ENCODE measurements at places on chromosomes 5 and 9.

DNA sequence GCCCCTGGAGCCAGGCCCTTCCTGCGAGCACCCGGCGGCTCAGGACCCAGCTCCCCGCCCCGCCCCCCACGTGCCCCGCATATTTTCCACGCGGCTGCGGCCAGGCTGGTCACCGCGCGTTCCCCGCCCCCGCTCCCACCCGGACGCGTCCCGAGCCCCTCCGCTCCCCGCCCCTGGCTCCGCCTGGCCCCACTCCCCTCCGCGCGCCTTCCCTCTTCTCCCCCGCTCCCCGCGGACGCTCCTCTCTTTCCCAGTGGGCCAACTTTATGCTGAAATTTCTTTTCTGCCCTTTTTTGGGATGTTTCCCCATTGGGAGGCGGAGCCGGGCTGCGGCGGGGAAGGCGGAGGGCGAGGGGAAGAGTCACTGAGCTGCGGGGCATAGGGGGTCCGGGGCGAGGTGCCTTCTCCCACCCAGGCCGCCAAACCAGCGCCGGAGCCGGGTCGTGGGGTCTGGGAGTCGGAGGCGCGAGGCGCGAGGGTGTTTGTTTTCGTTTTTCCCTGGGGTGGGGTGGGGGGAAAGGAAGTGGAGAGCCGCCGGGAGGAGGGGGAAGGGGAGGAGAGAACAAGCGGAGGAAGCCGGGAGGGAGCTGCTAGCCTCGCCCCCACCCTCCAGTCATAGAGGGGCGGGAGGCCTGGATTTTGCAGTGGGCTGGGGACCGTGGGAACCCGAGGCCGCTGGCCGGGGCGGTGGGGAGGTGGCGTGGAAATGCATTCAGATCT lies 1.0 kb upstream of the TPM2 start:
- peak; percentile 85 for DNase-seq

- DNase-seq, result no peak
These were observed 729 bp downstream of the CDHR2 start for GRCh38 chr5:176549871-176550270.

DNA sequence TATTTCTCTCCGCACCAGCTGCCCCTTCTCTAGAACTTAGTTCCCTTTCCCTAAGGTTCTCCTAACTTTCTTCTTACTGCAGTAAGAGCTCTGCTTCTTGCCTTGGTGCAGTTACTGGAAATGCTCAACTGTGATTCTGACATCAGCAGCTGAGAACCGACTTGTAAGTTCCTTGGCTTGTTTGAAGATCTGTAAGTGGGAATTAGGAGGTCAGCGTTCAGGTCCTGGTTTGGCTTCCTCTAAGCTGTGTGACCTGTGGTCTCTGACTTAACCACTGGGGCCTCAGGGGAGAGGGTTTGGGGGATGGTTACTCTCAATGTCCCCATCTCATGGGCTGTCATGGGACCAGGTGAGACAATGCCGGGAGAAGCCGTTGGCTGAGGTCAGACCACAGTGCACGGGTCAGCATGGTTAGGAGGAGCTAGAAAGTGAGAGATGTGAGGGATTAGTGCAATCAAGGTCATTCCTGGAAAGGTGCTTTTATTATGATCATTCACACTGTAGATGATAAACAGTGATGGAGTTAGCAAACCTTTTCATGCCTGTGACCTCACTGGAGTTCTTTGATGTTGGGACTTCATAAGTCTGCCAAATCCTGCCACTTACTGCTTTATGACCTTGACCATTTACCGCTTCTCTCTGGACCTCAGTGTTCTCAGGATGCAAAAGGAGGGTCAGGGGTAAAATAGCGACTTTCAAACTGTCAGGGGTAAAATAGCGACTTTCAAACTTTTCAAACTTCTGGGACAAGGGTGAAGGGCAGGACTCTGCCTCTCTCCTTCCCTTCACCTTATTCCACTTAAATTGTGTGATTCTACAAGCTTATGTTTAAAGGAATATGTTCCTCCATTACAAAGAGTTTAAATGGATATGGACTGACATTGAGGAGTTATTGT lies 7.3 kb downstream of the PAPPA start:
- no peak for DNase-seq

DNA sequence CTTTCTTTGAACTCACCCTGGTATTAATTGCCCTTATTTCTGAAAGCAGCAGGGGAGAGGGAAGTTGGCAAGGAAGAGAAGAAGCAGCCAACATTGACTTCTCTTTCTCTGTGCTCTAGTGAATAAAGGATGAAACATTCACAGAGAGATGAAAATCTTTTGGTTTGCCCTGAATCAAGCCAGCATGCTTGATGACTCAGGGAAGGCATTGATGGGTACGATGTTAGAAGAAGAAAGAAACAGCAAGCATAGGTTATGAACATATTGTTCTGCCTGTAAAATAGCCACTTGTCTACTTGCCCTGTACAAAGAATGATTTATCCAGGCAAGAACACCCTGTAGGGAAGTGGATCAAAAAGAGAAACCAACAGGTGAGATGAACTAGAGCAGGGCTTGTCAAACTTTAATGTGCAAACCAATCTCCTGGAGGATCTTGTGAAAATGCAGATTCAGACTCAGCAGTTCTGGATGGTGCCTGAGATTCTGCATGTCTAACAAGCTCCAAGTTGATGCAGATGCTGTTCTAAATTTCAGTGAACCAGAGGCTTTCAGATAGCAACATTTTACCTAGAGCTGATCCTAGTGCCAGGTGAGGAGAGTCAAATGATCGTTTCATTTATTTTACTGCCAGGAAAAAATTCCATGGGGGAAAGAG lies 586.6 kb upstream of the TLE4 start:
- DNase-seq, result peak; percentile 24

GRCh38 chr9:19231904-19232822 lies 1.7 kb downstream of the DENND4C start:
- peak; percentile 6 for DNase-seq

GRCh38 chr5:166595274-166595951 lies 1696.0 kb upstream of the WWC1 start:
- DNase-seq, result no peak

DNA sequence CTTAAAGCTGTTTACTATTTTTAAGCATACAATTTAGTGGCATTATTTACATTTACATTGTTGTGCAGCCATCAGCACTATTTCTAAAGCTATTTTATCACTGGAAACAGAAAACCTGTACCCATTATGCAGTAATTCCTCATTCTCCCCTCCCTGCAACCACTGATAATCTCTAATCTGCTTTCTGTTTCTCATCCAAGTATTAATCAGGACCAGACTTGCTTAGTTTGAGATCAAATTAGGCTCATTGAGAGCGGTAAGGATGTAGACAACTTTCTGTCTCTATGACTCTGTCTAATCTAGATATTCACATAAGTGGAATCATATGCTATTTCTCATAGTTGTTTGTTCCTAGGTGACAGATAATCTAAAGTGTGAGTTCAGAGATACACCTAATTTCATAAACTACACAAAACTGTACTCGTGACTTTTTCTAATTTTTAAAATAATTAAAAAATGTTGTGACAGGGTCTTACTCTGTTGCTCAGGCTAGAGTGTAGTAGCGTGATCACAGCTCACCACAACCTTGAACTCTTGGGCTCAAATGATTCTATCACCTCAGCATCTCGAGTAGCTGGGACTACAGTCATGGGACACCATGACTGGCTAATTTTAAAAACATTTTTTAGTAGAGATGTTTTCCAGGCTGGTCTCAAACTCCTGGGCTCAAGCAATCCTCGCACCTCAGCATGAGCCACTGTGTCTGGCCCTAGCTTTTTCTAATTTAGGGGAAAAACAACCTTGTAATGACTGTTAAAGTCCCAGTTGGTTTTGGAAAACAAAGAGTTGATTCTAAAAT lies 37.6 kb downstream of the BDP1 start:
- no peak for DNase-seq

- no peak for DNase-seq
These were observed 49.1 kb downstream of the ARHGAP26 start for GRCh38 chr5:142819292-142819691.

- DNase-seq, result peak; percentile 57
These were observed 24.7 kb upstream of the TAS2R1 start for GRCh38 chr5:9654886-9655285.

DNA sequence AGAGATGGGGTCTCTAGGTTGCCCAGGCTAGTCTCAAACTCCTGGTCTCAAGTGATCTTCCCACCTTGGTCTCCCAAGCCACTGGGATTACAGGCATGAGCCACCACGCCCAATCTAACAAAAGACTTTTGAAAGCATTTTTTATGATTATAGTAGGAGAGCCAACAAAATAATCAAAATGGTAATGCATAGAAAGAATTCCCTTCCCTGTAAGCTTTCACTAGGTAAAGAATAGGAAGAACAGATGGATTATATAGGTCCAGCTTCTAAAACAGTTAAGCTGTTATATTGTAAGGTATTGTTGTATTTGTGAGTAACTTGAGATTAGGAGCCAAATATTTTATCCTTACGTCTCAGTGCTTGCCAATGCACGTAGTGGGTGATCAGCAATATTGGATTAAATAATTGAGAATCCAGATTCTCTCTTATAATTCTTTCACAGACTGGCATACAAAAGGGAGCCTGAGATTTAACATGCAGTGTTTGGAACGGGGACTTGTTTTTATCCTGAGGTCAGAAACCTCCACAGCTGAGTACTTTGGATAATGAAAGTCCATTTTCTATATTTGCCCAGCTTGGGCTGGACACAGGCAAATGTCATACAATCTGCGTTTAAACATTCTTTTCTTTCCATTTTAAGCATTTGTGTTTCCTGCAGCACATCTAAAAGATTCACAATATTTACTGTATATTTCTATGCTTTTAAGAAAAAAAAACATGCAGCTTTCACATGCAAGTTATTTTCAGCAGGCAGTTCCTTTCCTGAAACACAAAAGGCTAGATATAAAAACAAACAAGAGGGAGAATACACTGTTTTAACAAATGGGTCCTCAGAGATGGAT lies 238.4 kb downstream of the ARRDC3 start:
- DNase-seq, result no peak

DNA sequence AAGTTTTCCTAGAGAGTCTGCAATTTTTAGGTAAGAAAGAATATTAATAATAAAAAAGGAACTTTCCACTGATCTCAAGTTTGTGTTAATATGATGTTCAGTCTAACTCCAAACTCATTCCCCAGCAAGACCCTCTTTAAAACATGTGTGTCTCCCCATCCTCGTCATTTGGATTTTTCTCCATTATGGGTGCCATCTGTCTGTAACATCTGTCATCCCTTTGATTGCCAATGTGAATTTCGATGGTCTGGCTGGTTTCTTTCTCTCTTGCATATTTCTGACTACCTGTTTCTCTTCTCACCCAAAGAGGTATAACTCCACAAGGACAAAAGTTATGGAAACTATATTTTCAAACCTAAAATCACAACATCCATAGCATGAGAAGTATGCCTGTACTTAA lies 4.4 kb downstream of the TAS2R1 start:
- DNase-seq, result no peak

DNA sequence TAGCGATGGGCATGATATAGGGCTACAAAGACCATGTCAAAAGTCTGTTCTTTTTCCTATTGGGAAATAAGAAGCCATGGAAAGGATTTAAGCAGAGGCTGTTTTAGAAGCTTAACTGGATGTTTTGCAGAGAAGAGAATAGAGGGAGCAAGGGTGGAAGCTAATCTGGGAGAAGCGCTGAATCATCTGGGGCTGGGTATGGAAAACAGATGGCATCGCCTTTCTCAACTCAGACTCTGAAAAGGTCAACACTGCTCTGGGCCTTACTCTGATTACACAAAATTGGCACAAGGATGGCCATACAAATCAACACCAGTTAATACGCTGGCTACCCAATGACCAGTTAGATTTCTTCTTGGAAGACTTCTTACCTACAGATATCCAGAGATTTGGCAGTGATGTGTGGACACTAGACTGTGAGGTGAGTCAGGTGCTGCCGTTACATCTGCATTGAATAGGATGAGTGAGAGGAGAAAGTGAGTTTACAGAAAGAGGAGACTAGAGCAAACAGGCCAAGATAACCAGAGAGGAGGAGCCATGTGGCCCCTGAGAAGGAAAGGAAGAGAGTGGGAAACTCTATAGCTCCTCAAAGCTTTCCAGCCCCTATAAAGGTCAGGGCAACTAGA lies 6.2 kb upstream of the TCERG1 start:
- peak; percentile 49 for DNase-seq

DNA sequence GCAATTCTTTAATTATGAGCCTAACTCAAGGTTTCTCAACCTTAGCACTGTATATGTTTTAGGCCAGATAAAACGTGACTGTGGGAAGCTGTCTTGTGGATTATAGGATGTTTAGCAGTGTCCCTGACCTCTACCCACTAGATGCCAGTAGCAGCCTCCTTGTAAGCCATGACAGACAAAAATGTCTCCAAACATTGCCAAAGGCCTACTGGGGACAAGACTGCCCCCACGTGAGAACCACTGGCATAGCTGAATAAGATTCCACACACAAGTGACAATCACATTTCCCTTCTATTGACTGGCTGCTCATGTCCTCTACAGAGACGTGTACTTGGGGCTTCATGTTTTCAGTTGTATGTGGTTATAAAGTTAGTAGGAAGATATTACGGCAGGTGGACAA lies 55.4 kb downstream of the GOLM1 start:
- DNase-seq, result no peak

GRCh38 chr9:137452006-137452760 lies 7.0 kb downstream of the NSMF start:
- no peak for DNase-seq

GRCh38 chr9:107690021-107690420 lies 200.5 kb upstream of the KLF4 start:
- peak; percentile 12 for DNase-seq

DNA sequence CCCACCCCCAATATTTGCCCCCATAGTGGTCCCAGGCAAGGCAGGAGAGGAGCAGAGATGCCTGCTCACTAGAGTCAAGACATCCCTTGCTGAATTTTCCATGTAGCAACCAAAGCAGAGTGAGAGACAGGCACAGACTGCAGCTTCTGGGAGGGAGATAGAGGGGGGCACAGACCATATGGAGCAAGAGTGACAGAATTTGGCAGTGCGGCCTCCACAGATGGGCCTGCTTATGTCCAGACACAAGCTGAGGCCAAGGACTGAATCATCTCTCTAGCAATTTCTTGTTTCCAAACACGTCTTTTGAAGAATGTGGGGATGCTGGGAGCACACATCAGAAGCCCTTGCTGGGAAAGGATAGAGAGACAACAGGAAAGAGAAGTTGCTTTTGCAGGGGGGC lies 53.0 kb upstream of the ALDH1B1 start:
- peak; percentile 96 for DNase-seq

- DNase-seq, result peak; percentile 63
These were observed 2.0 kb upstream of the GCNT4 start for GRCh38 chr5:75054134-75054930.

- DNase-seq, result peak; percentile 84
These were observed 52.5 kb upstream of the RPS23 start for GRCh38 chr5:82330530-82331270.

DNA sequence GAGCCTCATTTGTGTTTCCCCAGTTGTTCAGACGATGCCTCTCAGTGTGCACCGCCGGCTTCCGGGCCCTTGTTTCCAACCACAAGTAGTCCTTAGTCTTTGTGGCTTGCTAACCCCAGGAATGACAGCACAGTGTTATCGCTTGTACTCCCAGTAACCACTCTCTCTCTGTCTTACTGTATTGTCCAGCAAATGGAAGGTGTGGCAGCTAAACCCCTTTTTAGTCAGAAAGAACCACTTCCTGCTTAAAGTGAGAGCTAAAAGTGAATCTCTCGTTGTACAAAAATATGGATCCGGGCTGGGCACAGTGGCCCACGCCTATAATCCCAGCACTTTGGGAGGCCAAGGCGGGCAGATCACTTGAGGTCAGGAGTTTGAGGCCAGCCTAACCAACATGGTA lies 61.3 kb downstream of the ENC1 start:
- no peak for DNase-seq
